ENCODE measurements at places on chromosomes 6 and 20. TPM values are rescaled to one million over a fixed set of nuclear protein-coding genes. Genes with fewer than 3 reads are reported as not detected.

Gene ARHGAP18
- 110 TPM for total RNA-seq

Gene TTBK1
- not detected for total RNA-seq

Gene RIPPLY2
- not detected for total RNA-seq

Gene SLPI
- 0.70 TPM for total RNA-seq

Gene IRAK1BP1
- total RNA-seq, result 2.7 TPM

Gene APOBEC2
- total RNA-seq, result not detected

Gene GPX6
- total RNA-seq, result not detected

Gene MAS1L
- not detected for total RNA-seq

Gene HLA-DRB5
- not detected for total RNA-seq

Data from dermis blood vessel endothelial cell (primary cell).